ENCODE measurements at places on chromosomes 4 and X.

- DNase-seq, result no peak
These were observed 11.9 kb downstream of the SULT1E1 start for GRCh38 chr4:69848028-69848427.

DNA sequence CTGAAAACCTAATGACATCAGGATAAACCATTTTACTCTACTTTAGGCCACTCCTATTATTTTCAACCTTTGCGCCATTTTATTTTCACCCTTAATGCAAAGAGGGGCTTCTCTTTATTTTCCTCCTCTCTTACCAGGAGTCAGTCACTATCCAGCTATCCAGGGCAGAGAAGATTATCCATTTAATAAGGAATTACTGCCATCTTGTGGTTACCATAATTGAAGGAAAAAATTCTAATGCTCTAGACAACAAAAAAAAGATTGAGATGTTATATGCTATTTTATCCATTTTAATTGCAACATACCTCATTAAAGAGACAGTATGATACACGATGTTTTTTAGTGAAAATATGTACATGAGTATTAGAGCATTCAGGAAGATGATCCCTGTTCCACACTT, 514.5 kb upstream of the FAM241A start:
- DNase-seq, result no peak

DNA sequence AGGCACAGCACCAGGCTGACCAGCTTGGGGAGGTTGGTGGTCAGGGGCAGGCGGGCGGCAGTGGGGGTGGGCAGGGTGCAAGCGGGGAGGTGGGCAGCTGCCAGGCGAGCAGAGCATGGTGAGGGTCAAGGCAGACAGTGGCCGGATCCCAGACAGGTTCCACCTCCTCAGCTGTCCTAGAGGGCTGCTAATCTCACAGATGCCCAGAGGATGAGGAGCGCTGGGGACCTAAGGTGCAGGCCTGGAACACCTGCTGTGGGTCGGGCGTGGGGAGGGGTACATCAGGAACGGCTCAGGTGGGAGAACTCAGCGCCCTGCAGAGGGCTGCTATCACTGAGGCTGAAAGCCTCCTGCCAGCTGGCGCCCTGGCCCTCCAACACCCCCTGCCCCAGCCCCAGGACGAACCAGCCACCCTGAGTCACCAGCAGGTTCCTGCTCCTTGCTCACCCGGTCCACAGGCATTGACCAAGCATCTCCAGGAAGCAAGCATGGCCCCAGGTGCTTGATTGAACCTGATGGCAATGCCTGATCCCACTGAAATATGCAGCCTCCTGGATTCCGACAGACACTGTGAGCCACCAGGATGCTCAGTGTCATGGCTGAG, 28.4 kb upstream of the C4orf50 start:
- no peak for DNase-seq

GRCh38 chrX:65607070-65607742, 60.2 kb upstream of the MSN start:
- DNase-seq, result no peak

- DNase-seq, result no peak
These were observed 4.8 kb upstream of the EXOSC9 start for GRCh38 chr4:121796283-121796682.

DNA sequence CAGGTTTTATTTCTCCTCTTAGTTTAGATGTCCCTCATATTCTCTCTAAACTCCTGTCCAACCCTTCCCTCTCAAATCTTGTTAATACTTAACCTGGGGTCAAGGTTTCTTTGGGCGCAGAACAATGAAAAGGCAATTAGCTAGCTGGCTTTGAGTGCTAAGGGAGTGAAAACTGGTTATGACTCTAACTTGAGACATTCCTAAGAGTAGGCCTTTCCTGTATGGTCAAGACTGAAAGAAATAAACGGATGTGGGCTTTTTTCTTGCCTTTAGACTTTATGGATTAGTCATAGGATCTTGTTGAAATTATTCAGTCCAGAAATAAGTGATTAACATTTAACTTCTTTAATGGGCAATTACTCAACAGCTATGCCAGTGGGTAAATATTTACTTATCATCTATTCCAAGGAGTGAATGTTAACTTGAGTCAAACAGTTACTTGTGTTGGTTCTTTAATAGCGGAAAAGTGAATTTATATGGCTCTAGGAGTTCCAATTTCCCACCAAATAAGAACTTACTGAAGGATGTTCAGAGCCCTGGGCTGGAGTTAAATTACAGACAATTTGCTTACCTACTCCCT, 141.7 kb upstream of the SCML1 start:
- peak; percentile 35 for DNase-seq

Measured in keratinocyte (primary cell).